Activated T-cell treated with anti-CD3 and anti-CD28 coated beads, Interleukin-2, amount 50 U/mL, for 1 hour (primary cell): ENCODE measurements at places on chromosomes 6 and 20.

DNA sequence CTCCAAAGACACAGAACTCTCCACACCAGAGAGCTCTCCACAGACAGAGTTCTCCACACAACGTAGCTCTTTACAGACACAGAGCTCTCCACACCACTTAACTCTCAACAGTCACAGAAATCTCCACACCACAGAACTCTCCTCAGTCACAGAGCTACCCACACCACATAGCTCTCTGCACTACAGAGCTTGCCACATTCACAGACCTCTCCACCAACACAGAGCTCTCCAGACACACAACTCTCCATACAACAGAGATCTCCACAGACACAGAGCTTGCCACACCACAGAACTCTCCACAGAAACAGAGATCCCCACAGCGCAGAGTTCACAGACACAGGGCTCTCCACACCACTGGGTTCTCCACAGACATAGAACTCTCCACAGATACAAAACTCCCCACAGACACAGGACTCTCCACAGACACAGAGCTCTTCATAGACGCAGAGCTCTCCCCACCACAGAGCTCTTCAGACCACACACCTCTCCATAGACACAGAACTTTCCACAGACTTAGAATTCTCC, 52.5 kb downstream of the ERMARD start:
- peak; percentile 15 for DNase-seq

DNA sequence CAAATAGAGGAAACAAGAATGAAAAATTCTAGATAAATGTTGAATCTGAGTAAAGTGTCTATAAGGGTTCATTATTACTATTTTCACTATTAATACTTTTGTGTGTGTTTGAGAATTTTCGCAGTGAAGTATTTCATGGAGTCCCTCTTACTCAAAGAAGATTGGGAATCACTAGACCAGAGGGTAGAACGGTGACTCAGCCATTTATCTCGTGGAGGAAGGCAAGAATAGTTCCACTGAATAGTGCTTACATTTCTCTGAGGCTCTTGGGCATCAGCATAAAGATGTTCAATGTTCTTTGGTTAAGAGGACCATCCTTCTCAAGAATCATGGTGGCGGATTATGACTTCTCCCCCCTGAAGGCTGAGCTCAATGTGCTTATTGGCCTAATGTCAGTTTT, 376.7 kb upstream of the ARID1B start:
- DNase-seq, result no peak

DNA sequence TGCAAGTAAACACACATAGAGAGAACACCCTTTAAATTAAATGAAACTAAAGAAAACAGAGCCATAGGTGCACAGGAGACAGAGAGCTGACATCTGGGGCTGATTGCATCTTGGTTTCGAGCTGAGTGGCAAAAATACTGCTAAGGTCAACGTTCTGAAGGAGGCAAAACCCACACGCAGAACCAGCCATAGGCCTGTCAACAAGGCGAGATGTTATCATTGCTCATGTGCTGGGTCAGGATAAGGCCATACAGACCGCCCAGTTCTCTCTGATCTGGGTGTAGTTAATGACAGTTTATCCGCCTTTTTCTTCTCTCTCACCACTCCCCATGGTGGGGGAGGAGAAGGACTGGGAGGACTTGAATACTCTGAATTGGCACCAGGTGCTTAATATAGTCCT, 4.5 kb upstream of the FAM110A start:
- DNase-seq, result no peak

DNA sequence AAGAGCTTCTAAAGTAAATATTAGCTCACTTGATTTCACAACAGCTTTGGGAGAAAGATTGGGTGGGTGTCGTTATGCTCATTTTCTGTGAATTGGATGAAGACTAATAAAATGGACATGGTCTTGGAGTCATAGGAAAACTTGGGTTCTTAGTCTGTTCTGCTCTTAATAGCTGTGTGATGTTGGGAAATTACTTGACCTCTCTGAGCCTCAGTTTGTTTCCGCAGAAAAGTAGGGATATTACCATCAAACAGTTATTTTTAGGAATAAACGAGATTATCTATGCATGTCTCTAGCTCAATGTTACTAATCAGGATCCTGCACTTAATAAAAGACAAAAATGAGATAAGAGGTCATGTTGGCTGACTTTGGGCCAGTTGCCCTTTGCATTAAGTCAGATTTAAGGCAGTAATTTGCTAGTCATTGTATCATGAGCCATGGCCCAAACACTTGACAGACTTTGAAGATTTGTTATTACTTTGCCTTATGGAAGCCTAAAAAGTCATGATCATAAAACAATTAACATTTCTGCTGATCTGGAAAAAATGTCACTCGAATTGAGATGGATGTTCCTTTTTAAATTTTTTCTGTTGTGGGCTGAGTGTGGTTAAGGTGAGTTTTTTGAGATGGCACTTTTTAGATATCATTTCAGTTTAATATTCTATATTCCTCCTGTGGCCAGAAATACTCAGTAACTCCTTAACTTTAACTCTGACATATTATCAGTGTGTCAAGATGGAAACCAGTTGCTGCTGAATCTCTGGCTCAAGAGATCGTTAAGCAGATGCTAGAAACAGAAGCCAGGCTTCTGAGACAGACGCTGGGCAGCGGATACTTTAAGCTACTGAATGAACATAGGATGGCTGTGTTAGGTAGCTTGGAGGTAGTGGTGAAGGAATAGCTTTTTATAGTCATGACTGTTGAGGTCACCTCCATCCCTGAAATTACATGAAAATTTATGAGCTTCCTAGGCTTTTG, 291.6 kb downstream of the PHF3 start:
- no peak for DNase-seq

- no peak for DNase-seq
Measured at GRCh38 chr6:7673063-7673536, 52.8 kb upstream of the BMP6 start.

DNA sequence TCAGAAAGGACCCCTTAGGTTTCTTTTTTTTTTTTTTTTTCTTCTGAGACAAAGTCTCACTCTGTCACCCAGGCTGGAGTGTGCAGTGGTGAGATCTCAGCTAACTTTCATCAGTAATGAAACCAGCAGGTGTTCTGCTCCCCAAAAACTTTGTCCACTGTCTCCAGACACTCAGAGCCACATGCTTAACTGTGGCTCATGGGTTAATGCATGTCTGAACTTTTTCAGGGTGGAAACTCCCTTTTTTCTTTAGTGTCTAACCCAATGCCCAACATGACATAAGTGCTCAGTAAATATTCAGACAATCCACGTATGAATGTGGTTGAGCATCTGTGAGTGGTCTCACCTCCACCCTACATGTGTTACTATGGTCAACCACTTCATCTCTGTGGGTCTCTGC, 45.4 kb downstream of the MYB start:
- DNase-seq, result no peak

GRCh38 chr6:117441824-117442264, 16.1 kb upstream of the ROS1 start:
- no peak for DNase-seq

DNA sequence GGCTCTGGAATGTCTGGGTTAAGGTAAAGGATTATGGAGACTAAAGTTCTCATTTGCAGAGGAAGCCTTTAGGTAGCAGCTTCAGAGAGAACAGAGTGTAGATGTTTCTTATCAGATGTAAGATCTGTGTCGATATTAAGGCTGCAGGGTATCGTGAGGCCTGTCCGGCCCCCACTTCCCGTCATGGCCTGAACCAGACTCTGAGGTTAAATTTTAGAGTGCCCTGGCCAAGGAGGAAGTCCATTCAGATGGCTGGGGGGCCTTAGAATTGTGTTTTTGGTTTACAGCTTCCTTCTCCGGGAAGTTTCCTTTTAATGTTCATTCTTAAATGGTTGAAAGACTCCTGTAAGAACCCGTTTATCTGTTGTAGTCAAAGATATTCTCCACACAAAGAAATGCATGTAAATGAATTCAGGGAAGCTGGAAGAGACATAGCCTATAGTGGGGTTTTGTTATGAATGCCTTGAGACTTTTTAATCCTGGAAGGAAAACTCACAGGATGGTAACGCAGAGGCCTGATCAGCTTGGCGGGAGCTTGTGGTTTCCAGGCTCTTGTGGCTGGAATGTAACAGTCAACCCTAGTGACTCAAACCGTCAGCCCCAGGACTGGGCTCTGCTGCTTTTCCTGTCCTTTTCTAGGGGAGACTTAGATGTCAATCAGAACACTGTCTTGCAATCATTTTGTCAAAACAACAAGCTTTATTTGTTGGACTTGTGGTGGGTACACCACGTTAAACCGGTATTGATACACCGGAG, 34.7 kb downstream of the KIF25 start:
- no peak for DNase-seq

DNA sequence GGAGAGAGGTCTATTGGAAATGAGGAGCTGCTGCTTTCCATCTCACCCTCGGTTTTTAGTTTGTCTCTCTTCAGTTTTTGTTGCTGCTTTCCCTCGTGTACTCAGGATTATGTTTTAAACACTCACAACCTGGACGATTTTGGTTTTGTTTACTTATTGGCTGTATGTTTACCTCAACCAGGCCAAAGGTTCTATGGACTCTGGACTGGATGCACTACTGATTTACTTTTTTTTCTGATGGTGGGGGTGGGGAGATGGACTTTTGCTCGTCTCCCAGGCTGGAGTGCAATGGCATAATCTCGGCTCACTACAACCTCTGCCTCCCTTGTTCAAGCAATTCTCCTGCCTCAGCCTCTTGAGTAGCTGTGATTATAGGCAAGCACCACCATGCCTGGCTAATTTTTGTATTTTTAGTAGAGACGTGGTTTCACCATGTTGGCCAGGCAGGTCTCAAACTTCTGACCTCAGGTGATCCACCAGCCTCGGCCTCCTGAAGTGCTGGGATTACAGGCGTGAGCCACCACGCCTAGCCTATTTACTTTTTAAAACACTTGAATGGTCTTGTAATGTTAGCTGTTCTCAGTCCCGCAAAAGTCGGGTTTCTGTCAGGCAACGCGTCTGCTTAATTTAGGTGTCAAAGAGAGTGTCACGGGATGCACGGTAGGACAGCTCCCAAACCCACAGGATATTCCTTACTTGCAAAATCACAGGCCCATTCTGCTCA, 148.2 kb upstream of the RIPOR2 start:
- no peak for DNase-seq

GRCh38 chr6:158635427-158636073, 9.0 kb downstream of the DYNLT1 start:
- DNase-seq, result no peak

GRCh38 chr20:46013322-46013828, 4.7 kb downstream of the MMP9 start:
- no peak for DNase-seq

GRCh38 chr6:41399424-41399823, 64.0 kb downstream of the NCR2 start:
- DNase-seq, result no peak

DNA sequence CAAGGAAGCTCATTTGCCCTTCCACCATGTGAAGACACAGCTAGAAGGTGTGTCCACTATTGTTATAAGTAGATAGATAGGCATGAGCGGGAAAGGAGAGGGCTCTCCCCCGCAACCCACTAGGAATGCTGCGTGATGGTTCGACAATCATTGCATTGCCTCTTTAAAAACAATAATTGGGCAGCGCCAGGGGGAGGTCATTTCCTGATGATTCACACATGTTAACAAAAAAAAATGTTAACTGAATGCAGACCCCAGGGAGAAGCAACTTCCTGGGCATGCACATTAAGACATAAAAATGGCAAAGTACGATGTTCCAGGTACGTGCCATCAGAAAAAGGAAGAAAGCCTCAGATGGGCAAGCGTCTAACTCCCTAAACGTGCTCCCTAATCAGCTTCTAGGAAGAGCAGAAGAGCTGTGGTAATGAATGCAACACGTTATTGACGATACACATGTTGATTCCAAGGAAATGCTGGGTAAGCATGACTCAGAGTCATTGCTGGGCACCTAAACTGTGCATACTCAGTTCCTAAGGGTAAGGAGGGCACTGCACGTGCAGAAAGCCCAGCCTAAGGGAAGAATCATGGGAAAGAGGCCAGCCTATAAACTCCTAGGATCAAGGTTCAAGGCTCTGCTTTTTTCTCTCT, 113.7 kb downstream of the FAM217A start:
- no peak for DNase-seq

GRCh38 chr6:157428427-157429202, 47.6 kb downstream of the ZDHHC14 start:
- DNase-seq, result no peak

DNA sequence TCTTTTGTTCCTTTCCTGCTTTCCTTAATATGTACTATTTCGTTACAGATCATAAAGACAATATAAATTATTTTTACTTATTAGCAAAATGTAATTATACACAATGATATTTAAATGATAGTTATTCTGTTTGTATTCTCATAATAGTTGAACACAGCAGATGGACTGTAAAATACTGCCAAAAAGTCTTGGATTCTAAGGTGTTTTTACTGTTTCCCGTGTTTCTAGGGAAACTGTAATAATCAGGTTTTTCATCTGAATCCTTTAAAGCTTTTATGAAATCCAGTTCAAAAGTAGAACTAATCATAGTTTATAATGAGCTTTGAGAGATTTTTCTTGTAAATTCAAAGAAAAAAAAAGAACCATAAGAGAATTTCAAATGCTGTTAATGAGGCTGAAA, 148.4 kb downstream of the GRIK2 start:
- DNase-seq, result no peak

DNA sequence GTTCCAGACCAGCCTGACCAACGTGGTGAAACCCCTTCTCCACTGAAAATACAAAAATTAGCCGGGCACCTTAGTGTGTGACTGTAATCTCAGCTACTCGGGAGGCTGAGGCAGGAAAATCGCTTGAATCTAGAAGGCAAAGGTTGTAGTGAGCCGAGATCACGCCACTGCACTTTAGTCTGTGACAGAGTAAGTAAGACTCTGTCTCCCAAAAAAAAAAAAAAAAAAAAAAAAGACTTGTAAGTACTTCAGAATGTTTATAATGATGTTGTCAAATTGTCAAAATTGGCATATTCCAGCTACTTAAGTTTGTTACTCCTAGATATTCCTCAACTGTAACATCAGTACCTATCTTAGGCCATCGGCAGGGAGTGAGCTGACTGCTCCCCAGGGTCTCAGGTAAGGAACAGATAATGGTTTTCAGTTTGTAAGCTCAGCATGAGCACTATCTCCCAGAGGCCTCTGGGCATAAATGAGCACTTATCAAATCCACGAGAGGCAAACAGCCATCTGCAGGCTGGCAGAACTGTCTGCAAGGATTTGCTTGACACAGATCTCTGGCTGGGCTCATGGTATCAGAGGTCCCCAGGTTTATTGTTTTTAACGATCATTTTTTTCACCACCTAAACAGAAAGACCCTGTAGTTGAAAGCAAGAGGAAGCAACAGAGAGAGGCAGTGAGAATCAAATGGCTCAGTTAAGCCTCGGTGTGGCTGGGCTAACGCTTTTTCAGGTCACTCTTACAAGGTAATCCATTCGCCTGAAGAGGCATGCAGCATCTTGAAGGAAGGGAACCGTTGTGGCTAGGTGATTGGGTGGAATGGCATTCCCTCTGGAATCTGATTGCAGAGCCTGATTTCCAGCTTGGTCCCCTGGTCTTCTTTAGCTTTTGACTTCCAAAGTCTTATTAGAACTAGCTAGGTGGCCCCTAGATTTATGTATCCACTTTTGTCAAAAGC, 115.9 kb downstream of the LY86 start:
- DNase-seq, result no peak

GRCh38 chr6:49299279-49299678, 163.8 kb downstream of the MMUT start:
- no peak for DNase-seq

GRCh38 chr20:34876406-34877282, at the start of gene ACSS2:
Gene ACSS2, plus strand, starts transcription at chr20:34876612. Its CDS starts 34 bp downstream, at chr20:34876646.
- peak; percentile 99 for DNase-seq
